ENCODE measurements at places on chromosomes 3 and 15.

DNA sequence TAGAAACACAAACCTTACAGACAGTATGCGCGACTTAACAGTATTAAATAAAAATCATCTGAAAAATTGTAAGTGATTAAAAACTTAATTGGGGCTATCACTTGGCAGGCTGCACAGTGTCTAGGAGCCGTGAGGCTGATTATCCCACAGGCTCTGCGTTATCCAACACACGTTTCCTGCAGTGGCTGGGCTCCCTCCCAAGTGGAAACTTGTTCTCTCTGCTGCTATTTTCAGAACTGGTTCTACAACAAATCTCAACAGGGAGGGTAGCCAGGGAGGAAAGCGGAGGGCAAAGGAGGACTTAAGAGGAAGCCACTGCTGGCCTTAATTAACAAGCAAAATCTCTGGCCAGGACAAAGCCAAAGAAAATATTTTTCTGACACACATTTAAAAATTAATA, 555.2 kb downstream of the MAGI1 start:
- no peak for DNase-seq

GRCh38 chr3:16300307-16300706, 35.3 kb downstream of the OXNAD1 start:
- no peak for DNase-seq

GRCh38 chr15:93209690-93210445, 120.9 kb upstream of the RGMA start:
- DNase-seq, result no peak

DNA sequence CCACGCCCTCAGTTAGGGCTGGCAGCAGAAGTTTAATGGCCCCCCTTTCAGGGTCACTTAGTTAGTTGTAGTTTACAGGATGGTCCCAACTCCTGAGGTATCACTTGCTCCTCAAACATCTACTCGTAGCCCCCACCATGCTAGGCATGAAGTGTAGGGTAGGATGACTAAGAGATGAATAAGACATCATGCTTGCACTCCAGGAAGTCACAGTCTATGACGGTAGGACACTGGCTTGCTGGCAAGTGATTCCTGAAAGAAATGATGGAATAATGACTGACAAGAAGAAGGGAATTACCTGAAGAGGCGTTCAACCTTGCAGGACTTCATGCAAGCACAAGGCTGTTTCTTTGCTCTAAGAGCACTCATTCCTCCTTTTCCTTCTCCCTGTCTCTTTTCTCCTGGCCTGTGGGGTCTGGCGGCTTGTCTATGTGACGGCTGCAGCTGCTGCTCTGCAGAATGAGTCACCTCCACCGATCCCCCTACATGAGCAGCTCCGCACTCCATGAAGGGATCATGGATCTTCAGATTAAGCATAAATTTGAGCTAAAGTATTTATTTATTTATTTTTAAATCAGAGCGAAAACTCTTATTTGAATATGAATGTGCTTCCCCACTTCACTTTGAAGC, 82.9 kb upstream of the BOC start:
- no peak for DNase-seq

- no peak for DNase-seq
Observed at GRCh38 chr3:113273604-113274378, 62.4 kb downstream of the BOC start.

- DNase-seq, result no peak
Observed at GRCh38 chr15:74451861-74452835, 8.8 kb downstream of the UBL7 start.

- no peak for DNase-seq
Observed at GRCh38 chr3:4664412-4664811, 171.3 kb downstream of the ITPR1 start.

DNA sequence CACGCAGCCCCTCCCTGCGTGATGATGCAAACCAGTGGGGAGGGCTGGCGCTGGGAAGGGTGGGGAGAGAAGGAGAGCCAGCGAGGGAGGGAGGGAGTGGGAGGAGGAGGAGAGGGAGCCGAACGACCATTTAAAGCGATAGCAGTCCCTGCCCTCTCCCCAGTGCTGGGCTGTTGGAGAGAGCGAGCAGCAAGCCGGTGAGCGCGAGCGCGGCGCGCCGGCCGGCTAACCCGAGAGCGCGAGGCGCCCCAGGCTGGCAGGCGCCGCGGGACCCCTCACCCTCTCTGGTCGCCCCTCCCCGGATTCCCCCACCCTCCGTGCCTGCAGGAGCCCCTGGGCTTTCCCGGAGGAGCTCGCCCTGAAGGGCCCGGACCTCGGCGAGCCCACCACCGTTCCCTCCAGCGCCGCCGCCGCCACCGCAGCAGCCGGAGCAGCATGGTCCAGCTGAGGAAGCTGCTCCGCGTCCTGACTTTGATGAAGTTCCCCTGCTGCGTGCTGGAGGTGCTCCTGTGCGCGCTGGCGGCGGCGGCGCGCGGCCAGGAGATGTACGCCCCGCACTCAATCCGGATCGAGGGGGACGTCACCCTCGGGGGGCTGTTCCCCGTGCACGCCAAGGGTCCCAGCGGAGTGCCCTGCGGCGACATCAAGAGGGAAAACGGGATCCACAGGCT, at the start of gene GRM7:
Gene GRM7, plus strand, starts transcription at position 162 of the 671 bp plus-strand sequence.
- no peak for DNase-seq

DNA sequence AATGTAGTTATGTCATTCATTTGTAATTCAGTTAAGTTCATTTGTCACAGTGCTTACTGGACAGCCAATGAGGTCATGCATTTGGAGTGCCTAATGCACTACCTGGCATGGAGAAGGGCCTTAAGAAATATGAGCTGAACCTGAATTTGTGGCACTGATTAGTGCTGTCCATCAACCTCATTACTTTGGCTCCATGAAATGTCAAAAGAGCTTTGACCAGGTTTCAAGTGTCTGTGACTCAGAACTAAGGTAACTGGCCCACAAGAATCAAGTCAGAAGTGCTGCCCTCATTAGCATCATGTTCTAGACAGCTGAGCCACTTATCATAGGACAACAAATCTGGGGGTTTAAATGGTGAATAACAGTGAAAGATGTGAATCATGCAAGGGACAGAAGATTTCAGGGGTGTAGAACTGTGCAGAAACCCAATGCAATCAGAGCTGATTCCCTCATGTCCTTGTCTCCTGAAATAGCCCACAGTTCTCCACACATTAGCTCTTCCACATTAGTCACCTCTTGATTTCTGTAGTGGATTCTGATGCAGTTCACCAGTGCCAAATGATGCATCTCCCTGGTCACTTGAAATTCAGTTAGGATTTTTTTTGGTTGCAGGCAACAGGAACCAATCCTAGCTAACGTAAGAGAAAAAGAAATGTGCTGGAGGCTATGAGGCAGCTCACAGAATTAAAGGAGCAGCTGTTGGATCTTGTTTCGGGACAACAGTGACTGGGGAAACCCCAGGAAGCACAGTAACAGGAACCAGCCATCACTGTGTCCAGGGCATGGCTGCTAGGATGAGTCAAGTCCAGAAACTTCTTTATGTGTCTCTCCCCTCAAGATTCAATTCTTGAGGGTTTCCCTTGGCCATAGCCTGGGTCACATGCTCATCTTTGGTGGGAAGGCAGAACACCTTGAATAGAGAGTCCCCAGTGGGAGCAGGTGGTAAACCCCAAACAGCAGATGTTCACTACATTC, 38.7 kb downstream of the CHST2 start:
- DNase-seq, result no peak

DNA sequence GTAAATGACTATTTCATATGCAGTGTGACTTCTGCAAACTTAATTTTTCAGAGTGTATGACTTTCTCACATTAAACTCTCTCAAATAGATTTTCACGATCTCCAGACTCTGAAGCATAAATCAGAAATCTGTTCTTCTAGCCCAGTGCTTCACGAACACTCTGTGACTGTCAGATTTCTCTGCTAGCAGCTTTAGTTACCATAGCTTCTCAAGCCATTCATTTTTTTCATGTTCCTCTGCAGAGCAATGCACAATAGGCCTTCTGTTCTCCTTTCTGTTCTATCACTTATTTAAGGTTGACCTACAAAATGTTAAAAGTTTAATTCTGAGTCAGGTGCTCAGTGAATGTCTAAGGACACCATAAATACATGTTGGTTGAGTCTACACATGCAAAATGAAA, 1102.2 kb downstream of the TUSC7 start:
- no peak for DNase-seq

GRCh38 chr3:177037241-177037640, 160.0 kb downstream of the TBL1XR1 start:
- DNase-seq, result no peak

DNA sequence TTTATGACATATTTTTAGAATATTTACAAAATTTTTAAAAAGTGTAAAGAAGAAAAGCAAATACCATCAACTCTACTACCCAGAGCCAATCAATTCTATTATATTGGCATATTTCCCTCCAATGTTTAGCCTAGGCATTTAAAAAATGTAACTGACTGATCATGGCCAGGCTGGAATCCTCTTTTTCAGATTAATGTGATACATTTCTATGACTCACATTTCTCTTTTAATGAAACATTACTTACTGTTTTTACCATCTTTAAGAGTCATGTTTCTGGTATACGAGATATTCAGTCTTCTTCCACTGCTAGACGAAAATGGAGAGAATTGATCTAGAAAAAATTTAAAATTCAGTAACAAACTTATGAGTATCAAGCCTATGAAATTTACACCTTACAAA, 53.4 kb upstream of the DCUN1D1 start:
- DNase-seq, result no peak

GRCh38 chr15:53716909-53717876, 42.3 kb downstream of the WDR72 start:
- no peak for DNase-seq

DNA sequence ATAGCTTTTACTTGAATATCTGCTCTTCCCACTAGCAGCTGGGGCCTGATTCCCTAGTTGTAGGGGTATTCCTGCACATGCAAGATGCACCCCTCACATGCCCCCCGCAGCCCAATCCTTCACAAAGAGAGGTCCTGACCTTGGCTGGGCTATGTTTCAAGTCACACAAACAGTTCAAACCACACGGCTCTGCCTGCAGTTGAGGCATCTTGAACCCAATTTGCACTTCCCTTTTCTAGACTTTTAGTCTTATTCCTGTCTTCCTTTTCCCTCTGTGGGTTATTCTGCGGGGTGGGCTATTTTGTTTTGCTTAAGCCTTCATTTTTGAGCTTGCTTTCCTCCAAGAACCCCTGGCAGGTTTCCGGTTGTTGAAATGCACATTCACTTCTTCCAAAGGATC, 13.3 kb upstream of the CCR1 start:
- no peak for DNase-seq

DNA sequence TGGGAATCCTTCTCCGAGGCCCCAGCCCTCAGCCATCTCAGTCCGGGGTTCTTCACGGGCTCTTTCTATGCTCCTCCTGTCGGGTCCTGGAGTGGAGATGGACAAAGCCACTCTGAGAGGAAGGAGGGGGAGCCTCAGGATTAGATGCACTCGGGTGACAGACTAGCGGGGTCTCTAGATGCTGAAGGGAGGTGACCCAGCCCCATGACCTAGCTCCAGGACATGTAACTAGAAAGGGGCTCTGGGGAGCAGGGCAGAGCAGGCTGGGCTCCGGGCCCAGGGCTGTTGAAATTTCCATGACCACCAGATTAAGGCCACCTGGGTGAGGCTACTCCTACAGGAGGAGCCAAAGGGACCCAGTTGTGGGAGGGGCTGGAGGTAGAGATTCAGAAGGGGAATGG, 14.8 kb upstream of the SKIC8 start:
- DNase-seq, result no peak

DNA sequence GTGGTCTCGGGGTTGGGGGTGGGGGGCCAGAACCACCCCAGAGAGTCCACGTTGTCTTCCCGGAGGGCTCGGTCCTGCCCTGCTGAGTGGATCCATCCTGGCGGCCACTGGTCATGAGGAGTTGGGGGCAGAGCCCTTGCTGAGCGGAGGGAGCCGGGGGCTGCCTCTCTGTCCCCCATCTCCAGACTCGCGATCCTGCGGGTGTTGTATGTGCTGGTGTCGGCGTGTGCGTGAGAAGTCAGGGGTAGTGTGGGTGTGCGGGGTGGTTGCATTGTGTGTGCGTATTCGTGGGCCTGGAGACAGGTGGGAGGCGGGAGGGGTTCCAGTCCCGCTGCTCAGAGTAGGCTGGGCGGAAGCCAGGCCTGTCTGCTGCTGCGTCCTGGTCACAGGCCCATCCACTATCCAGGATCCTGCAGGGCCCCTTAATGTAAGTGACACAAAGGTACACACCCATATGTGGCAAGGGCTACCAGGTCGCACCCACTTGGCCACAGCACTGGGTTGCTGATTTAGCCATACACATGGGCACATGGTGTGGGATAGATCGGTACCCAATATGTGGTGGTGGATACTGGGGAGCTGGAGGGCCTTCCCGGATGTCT, 30.7 kb downstream of the NBEAL2 start:
- DNase-seq, result no peak

DNA sequence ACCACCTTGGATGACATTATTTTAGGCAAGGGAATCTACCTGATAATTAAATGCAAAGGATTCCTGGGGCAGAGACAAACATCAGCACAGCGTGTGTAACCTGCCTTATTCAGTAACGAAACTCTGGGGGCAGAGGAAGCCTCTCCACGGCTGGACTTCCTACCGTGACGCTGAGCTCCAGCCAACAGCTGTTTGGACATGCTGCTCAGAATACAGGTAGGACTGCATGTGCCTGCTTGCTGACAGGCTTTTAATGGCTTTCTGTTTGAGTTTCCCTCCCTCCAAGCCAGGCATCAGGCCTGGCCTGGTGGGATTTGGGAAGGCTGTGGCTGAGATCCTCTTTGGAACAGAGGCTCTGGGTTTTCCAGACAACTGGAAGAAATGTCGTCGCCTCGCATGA, 150.6 kb downstream of the ADAMTS17 start:
- DNase-seq, result no peak

DNA sequence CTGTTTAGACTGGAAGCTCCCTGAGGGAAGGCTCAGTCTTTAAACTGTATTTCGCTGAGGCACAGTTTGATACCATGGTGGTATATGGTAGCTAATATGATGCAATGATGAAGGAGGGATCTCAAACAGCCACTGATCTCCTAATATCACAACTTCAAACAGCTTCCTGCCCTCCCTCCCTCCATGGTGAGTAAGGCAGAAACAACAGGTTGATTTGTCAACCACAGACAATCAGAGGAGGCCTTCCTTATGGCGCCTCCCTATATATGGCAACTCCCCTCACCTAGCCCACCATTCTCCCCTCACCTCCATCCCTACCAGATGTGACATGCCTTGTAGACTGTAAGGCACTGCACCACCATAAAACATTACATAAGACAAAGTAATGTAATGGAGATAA, 316.5 kb upstream of the ICE2 start:
- no peak for DNase-seq

DNA sequence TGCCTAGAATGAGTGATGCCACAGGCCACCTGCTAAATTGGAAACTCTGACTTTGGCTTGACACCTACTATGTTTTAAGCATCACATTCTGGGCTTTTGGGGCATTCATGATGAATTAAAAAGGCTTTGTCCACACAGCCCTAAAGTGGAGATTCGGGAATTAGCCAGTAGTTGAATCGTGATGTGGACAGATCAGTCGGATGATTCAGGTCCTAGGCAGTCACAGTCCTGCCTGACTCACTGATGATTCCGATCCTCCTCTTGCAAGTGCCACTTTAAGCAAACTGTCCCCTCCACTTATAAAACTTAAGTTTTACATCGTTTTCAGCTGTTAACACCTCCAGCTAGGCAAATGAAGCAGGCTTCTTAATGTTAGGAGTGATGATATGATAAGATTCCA, 75.3 kb downstream of the SYNPR start:
- no peak for DNase-seq
